GM19239 (cell line): ENCODE measurements at places on chromosomes 7 and 10.

DNA sequence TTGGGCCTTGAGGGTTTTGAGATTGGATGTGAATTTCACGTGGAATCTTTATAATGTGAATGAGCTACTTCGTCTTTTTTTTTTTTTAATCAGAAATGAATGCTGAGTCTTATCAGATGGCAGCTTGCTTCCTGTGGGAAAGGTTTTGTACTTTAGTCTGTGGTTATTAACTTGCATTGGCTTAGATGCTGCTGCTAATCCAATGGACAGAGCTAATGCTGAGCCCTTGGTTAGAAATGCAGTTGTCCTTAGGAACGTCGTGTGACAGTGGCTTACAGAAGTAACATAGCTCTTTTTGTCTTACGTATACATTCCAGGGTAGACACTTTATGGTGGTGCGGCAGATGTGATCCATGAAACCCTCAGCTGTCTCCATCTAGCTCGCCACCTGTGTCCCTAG, 32.8 kb downstream of the ADCY1 start:
- DNase-seq: no peak

- DNase-seq: no peak
These were observed 177.6 kb downstream of the GNAI1 start for GRCh38 chr7:80312139-80312661.

- no peak for DNase-seq
These were observed 12.5 kb downstream of the SHOC2 start for GRCh38 chr10:110931769-110932381.

DNA sequence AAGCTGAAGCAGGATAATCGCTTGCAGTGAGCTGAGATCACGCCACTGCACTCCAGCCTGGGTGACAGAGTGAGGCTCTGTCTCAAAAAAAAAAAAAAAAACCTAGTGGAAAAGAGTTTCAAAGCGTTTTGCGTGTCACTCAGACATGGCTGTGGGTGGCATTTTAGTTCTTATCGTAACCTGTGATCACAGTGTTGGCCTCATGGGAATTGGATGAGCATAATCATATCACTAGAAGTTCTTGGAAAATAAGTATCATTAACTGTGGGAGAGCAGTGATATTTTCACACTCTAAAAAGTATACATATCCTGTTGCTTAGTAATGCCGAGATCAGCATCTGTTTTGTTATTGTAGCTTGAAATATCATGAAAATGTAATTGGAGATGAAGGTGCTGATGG, 92.6 kb downstream of the CREM start:
- DNase-seq: no peak

DNA sequence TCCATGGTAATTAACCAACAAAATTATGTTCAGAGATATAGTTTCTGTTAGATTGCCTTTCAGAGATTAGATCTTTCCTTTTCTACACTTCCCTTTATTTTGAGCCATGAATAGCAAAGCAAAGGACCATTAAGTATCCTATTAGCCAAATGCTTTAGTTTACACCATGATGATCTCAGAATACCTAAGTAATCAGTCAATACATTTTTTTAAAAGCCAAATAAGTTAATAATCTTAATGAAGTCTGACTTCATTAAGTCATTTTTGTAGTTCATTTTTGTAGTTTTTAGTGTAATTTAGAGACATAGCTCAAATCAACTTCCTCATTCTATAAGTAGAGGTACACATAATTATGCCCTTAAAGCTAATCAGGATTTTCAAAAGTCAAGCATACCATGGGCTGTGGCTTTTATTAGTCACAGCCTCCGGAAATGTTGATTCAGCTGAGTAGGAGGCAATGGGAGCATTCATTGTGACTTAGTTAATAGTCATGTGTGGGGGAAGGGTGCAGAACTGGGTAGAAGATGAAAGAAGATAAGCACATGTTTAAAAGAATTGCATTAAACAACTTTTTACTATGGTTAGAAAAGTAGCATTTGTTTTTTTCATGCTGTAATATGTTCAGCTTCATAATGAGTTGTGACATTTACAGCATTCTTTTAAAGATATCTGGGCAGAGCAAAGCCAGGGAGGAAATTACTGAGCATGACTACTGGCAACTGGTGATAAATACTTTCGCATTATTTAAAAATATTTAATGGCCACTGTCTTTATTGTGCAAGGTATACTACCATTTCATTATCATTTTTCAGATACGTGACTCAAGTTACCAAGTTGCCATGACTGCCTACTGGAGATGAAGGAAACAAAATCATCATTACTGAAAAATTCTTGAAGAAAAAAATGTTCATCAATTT, 57.3 kb upstream of the CCDC71L start:
- DNase-seq: no peak

DNA sequence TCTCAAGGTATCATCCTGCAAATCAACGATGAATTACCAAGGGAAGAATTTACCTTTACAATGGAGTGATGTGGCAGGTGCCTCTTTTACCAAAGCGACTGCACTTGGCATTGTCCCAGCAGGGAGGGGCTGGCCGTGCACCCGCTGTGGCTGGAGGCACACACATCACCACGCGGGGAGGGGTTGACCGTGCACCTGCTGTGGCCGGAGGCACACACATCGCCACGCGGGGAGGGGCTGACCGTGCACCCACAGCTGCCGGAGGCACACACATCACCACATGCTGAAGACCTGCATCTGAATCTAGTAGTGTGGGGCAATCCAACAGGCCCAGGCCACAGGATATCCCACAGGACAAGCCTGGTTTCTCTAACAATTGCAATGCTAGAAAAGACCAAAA, 493.5 kb downstream of the DNAJB6 start:
- no peak for DNase-seq

DNA sequence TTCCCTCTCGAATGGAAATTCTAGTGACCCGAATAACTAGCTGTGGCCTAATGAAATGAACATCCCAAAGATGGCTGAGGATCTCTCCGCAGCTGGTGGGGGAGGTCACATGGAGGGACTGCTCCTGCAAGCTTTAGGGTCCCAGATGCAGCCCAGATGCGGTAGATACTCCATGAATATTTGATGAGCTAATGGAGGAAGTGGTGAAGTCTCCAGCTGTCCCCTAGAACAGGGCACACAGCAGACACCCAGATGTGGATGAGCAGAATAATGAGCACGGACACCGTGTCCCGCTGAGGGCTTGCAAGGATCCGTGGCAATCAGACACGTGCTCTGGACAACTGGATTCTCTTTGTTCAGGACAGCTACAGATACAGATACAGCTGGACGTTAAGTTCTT, 59.2 kb downstream of the DENND2A start:
- no peak for DNase-seq

DNA sequence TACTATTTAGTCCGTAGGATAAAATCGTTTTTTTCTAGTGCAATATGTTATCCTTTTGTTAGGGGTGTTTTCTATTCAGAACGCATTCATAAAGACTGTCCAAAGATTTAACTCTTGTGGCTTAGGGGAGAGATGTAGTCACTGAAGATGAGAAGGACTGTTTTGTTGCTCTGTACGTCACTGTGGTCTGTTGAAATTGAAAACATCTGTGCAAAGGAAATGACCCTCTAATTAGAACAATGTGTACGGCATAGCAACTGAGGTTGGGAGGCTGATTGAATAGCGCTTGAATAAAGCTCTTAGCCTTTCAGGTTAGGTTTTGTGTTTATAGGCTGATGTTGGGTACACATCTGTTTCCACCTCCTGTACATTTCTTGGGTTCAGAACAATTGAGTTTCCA, 453.4 kb upstream of the AKR1E2 start:
- no peak for DNase-seq

GRCh38 chr7:134750083-134751062, 29.1 kb upstream of the CALD1 start:
- peak; percentile 35 for DNase-seq

- peak; percentile 7 for DNase-seq
These were observed 25.8 kb downstream of the TMEM254 start for GRCh38 chr10:80104066-80104926.

DNA sequence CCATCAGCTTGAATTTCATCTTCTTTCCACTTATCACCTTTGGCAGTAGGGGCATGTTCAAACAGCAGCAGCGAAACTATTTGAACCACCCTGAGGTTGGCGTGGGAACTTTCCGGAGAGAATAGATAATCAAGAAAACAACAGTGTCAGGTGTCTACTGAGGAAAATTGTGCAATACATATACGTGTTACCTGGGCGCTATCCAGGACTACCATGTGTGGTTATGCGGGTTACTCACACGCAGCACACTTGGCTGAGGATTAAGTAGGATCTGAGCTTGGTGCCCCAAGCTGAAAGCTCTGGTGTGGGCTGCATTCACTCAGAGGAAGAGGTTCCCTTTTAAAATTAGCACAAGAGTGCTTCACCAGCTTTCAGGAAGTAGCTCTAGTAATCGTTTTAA, 8.8 kb upstream of the ABI1 start:
- DNase-seq: no peak

GRCh38 chr7:99668541-99668940, 11.3 kb downstream of the CYP3A5 start:
- DNase-seq: no peak

DNA sequence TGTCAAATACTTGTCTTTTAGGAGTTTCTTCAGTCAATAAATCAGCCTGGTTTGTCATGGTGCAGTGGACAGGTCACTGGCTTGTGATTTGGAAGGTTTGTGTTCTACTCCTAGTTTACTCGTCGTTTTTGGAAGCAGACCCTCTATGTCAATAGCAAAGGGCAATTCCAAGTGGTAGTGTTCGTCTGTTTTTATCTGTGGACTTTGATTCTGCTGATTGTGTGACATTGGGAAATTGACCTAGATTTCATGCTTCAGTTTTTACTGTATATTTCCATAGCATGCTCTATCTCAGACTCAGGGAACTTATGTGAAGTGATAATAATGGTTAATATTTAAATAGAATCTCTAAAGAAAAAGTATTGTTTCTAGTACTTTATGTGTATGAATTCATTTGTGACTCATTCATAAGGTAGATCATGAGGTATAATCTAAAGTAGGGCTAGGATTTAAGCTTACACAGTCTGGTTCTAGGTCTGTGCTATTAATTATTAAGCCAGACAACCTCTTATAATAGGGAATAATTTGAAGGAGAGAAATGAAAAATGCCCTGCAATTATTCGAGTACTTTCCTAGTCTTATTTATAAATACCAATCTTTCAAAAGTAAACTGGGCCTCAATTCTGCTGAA, 198.1 kb downstream of the REEP3 start:
- no peak for DNase-seq

DNA sequence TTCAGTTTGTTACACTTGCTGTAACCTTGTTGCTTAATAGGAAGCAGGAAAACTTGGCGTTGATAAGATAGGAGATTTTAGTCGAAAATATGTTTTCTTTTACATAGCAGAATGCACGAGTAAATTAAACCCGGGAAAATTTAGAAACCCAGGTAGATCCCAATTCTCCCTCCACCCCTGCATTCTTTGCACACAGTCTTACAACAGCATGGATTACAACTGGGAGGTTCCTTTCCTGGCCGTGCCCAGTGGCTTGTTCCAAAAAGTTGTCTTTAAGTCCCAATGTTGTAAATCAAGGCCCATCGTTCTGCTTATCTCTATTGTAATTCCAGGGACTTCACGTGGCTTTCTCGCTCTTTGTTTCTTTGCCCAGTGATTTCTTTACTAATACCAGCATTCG, 1.1 kb upstream of the DPY19L1 start:
- no peak for DNase-seq

GRCh38 chr7:54888067-54888733, 129.2 kb upstream of the SEC61G start:
- DNase-seq: no peak

GRCh38 chr10:10869592-10869991, 148.1 kb upstream of the CELF2 start:
- DNase-seq: no peak

DNA sequence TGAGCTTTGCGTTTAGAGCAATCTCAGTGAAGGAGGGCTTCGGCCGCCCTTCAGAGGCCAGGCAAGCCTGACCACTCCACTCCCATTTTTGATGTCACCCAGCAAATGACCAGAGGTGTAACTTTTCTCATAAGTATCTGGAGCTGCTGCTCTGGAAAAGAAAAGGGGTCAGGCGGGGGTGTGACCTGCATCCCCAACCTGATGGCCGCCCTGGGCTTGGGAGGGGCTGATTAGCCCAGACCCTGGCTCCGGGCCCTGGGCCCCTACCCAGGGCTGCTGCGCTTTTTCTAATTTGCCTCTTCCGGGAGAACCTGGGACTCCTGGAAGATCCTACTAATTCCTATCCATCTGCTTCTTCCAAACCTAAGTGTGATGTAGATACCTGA, 9.6 kb upstream of the EBF3 start:
- no peak for DNase-seq

DNA sequence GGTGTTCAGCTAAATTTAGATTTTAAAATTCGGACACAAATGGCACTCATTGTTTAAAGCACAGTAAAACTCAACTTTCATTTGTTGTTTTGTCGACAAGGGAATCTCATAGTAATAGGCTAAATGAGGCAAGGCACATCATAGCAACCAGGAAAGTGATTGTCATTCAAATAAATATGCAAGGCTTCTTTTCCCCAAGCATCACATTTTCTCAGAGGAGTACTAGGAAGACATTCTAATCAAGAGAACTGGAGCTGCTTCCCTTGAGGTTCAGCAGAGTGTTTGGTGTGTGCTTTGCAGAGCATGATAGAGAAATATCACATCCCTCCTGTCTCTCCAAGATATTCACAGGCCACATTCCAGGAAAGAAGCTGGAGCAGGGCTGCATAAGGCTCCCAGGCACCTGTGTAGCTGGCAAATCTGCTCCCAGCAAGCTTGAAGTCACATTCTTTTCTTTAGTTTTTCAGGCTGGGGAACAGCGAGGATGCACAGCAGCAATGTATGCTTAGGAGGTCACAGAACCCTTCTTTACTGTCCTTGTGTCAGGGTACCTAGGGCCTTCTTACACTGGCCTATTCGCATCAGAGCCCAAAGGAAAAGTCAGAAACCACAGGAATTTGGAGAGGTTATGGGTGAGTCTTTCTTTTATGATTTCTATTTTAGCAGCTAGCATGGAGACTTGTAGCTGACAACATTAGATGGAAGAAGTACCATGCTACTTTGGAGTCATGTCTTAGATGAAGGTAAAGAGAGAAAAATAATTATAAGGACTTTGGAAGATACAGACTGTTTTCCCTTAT, 95.9 kb upstream of the HDAC9 start:
- DNase-seq: no peak

GRCh38 chr7:138092486-138093028, 16.3 kb downstream of the AKR1D1 start:
- DNase-seq: no peak

DNA sequence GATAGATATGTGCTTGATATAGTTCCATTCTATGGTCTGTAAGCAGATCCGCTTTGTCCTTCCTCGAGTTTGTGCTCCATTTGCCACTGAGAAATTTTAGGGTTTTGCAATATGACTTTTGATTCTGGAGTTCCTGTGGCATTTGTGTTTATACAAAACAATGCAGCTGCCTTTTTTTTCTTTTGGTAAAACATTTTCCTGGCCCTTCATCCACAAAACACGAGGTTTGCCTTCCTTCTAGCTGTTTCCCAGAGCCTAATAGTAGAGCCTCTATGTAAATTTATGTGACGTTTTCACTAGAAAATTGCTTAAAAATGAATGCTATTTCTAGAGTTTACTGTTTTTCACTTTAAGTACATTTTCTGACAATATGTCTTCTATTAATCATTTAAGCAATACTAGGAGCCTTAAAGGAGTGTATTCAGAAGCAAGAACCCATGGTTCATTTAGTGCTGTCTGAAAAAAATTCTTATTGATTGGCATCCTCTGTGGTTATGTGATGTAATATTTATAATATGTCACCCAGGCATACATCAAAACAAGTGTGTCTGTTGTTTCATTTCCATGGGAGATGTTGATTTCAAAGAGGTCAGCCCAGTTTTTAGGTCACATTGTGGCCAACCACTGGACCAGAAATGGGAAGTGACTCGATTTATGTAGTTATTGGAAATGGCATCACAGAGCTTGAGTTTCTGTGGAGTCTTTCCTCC, 618.3 kb downstream of the LRMDA start:
- DNase-seq: no peak

- no peak for DNase-seq
These were observed 18.8 kb downstream of the CDC123 start for GRCh38 chr10:12214763-12215218.
